ENCODE measurements at places on chromosomes 5 and 9.
A peak's percentile ranks its signal among the peaks of the same experiment; 100 is the strongest.

DNA sequence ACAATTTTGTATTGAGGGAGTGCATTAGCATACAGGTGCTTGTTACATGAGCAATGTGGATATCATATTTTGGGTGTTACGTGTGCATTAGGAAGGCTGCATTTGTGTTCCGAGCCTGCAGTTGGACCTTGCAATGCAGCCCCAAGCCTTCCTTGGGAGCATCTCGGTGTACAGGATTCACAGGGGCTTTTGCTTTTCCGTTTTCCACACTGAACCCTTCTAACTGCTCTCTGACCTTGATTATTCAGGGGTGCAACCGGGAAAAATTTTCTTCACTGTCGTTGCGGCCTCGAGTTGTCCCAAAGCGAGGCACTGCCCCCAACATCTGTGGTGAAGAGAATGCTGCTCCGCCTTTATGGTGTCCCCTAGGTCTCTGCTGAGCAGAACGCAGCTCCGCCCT is 80.1 kb upstream of the PLEKHG4B start:
- no peak for DNase-seq

- DNase-seq: no peak
Measured at GRCh38 chr9:96183751-96184150, 118.2 kb downstream of the HSD17B3 start.

DNA sequence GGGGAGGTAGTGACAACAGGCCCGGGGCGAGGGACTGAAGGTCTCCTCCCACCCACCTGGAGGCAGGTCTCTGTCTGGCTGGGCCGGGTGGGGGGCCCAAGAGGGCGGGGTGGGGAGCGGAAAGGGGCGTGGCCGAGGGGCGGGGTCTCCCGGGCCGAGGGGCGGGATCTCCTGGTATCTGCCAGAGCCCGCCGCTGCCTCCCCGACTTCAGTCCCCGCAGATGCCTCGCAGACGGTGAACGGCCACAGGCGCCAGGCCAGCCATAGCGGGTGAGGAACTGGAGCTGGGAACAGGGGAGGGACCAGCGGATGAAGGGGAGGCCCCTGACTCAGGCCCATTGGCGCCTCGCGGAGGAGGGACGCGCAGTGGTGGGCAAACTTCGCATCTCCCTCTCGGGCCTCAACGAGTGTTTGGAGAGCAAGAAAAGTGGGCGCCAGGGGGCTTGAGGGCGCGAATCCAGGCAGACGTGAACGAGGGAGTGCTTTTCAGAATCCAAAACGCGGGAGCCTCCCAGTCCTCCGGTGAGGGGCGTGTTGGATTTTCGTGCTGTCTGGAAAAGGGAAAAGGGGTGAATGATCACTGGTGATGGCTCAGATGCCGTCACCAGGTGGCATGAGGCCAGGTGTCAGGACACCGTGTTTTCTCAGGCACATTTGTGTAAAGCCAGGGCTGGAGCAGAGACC is at the start of gene ADGRD2:
TSS of gene ADGRD2 (plus strand) at position 211 of the 684 bp plus-strand sequence. CDS start 1,216 bp downstream, outside the sequence.
- no peak for DNase-seq

DNA sequence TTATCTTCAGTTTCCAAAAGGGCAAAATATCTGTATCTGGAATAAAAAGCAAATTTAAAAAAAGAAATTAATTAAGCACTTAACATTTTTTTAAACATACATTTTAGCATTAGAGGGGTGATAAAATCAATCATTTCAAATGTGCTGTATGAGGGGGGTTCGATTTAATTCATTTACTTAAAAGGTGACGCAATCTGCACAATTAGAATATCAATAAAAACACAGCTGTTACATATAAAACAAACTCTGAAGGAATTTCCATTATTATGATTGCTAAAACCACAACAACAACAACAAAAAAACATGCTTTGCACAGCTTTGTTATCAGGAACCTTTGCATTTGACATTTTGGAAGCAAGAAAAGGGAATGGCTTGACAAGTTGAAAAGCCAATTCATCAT is 71.6 kb upstream of the C6 start:
- DNase-seq: no peak

DNA sequence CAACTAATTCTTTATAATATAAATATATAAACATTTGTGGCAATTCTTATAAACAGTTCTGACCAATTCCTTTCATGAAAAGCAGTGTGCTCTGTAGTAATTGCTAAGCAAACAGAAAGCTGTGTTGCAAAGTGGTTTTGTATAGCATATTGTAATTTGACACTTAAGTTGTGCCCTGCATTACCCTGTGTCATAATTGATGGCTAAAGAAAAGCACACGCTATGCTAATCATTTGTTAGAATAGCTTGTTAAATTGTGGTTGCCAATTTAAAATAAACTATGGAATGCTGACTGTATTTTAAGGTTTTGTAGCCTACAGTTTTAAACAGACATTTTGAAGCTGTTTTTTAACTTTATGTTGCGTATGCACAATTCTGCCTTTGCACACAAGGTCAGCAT is 140.0 kb downstream of the PBX3 start:
- DNase-seq: no peak

- DNase-seq: no peak
Measured at GRCh38 chr5:176621661-176622079, 8.7 kb downstream of the SNCB start.

DNA sequence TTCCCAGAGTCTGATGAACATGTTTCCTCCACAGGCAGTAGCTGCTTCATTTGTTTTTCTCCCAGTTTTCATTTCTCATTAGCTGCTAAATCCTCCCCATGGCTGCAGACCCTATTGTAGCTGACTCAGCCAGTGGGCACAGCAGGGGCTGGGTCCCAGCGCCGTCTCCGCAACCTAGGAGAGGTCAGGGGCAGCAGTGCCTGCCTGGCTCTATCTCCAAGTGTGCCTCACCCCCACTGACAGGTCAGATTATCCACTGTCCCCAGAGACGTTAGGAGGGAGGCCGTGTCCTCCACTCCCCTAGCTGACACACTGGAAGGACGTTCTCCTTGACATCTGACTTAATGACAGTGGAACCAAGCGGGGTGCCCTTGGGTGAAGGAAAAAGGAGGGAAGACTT is 31.1 kb downstream of the KCNIP1 start:
- DNase-seq: no peak

DNA sequence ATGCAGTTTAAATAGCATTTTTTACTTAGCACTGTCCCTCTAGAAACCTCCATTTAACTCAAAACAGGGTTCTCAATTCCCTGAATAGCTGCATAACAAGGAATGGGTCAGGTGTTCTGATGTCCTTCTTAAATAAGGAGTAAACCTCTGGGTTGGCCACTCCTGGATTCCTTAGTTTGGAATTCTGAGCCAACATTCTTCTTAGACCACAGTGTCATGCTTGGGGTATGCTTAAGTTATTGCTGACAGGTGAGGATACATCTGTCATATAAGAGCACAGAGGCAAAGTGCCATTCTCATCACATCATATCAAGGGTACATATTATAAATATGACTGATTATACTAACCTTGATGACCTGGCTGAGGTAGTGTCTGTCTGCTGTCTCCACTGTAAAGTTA is 179.9 kb upstream of the SEMA6A start:
- DNase-seq: no peak

DNA sequence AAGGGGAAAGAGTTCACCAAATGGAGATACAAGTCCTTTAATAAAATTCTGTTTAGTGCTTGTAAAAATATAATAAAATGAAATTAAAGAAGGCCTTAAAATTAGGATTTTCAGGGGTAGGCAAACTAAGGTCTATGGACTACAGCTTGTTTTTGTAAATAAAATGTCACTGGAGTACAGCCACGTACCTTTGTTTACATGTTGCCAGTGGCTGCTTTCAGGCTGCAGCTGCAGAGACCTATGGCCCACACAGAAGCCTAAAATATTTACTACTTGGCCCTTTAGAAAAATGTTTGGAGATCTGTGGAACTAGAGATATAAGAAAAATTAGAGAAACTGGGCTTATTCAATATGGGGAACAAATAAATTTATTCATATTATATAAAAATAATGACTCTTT is 122.8 kb downstream of the RPS23 start:
- no peak for DNase-seq

DNA sequence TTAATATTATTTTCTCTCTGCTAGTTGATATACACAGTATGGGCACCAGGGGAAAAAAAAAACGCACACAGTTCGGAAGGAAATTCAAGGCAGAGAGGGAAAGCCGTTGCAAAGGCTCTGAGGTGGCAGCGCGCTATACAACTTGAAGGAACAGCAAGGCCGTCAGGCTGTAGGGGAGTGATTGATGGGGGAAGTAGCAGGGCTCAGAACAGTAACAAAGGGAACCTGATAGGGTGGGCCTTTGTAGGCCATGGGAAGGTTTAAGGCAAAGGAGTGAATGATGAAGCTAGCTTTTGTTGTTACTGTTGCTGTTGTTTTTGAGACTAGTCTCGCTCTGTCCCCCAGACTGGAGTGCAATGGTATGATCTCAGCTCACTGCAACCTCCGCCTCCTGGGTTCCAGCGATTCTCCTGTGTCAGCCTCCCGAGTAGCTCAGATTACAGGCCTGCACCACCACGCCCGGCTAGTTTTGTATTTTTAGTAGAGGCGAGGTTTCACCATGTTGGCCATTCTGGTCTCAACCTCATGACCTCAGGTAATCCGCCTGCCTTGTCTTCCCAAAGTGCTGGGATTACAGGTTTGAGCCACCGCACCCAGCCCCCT is 27.0 kb downstream of the AQP7 start:
- no peak for DNase-seq

DNA sequence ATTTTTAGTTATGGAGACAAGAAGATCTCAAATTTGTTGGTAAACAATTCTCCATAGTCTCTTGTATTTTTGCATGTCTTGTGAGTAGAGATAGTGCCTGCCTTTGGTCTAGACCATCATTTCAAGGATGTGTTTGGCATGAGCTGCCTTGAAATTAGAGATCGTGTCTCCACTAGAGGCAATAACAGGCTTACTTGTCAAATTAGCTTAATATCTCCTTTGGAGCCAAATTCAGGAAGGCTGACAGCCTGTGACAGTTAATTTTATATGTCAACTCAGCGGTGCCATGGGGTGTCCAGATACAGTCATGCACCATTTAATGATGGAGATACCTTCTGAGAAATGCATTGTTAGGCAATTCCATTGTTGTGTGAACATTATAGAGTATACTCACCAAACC is 24.8 kb upstream of the PRDM9 start:
- no peak for DNase-seq

GRCh38 chr5:68565427-68565826 is 349.9 kb downstream of the PIK3R1 start:
- DNase-seq: peak; percentile 84

- no peak for DNase-seq
Measured at GRCh38 chr5:156531199-156531598, 204.2 kb downstream of the SGCD start.

GRCh38 chr5:68243251-68243650 is 27.7 kb downstream of the PIK3R1 start:
- DNase-seq: no peak

- DNase-seq: no peak
Measured at GRCh38 chr9:118635416-118635815, 733.8 kb downstream of the BRINP1 start.

DNA sequence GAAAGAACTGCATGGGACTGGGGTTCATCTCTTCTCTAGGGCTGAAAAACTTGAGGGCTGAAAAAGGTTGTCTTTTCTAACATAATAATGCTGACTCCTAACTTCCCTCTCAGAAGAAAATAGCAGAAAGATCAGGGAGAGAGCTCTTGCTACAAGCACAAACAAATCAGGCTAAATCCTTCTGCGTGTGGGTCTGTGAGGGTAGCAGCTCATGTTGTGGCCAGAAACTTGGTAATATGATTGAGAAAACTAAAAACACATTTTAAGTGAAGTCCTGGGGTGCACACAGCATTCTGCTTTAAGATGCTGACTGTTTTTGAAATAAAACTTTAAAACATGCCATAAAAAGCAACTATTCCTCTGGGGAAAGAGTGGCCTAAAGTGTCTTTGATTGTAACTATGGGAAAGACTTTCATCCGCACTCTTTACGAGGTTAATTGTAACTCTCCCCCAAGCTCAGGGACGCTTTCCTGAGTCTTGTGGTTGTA is 56.7 kb downstream of the SAXO1 start:
- no peak for DNase-seq

DNA sequence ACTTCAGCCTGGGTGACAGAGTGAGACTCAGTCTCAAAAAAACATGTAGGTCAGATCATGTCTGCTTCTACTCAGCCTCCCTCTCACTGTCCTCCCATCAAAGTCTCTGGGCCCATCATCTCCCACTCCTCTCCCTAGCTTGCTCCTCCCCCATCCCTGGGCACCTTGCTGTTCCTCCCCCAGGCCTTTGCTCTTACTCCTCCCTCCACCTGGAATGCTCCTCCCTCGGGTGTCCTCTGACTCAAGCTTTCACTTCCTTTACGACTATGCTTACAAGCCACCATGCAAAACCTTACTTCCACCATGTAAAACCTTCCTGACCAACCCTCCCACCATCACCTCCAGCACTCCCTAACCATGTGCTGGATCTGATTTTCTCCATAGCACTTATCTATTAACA is 51.5 kb downstream of the MTMR12 start:
- DNase-seq: no peak

GRCh38 chr9:98016137-98016680 is 33.1 kb downstream of the ANP32B start:
- no peak for DNase-seq

GRCh38 chr5:33810491-33811120 is 81.2 kb downstream of the ADAMTS12 start:
- no peak for DNase-seq

DNA sequence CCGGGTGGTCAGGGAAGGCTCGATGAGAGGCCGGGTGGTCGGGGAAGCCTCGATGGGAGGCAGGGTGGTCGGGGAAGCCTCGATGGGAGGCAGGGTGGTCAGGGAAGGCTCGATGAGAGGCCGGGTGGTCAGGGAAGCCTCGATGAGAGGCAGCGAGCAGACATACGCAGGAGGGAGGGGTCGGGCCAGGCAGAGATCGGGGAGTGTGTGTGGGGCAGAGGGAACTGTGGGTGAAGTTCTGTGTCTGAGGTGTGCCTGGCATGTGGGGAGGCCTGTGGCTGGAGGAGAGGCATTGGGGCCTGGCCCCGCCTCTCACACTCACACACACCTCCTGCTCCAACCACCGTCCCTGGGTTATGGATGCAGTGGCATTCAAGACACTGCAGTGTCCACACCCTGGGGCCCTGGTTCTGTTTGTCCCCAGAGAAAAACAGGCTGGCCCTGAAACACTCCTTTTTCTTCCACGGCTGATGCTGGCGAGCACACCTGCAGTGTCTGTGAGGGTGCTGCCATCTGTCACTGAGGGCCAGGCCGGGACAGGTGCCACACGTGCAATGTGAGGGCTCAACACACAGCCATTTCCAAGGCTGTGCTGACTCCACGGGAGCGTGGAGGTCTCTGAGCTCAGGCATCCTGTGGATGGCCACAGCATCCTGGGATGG is 6.5 kb upstream of the PLEKHG4B start:
- DNase-seq: no peak

DNA sequence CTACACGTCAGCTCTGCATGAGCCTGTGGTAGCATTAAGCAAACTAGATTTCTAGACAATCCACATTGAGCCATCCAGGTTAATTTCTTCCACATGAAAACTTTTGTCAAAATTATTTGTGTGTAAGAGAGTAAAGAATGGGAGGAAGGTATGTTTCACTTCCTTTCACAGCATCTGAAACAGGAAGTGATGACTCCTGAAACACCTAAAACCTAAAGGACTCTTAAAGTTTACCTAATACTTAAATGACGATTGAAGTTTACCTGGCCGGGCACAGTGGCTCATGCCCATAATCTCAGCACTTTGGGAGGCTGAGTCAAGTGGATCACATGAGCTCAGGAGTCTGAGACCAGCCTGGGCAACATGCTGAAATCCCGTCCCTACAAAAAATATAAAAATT is 223.8 kb downstream of the CEMIP2 start:
- DNase-seq: no peak

- no peak for DNase-seq
Measured at GRCh38 chr5:57738301-57738700, 255.7 kb upstream of the ACTBL2 start.

Data from stimulated activated naive B cell treated with anti-CD40 and anti-IgM and Interleukin-4, amounts not matched to agents 10 μg/mL and 1 μg/mL and 100 μg/mL, for 72 hours (primary cell).